ENCODE measurements at places on chromosomes 2 and 18.

GRCh38 chr2:53452957-53453748 lies 314.5 kb upstream of the CHAC2 start:
- no peak for DNase-seq

DNA sequence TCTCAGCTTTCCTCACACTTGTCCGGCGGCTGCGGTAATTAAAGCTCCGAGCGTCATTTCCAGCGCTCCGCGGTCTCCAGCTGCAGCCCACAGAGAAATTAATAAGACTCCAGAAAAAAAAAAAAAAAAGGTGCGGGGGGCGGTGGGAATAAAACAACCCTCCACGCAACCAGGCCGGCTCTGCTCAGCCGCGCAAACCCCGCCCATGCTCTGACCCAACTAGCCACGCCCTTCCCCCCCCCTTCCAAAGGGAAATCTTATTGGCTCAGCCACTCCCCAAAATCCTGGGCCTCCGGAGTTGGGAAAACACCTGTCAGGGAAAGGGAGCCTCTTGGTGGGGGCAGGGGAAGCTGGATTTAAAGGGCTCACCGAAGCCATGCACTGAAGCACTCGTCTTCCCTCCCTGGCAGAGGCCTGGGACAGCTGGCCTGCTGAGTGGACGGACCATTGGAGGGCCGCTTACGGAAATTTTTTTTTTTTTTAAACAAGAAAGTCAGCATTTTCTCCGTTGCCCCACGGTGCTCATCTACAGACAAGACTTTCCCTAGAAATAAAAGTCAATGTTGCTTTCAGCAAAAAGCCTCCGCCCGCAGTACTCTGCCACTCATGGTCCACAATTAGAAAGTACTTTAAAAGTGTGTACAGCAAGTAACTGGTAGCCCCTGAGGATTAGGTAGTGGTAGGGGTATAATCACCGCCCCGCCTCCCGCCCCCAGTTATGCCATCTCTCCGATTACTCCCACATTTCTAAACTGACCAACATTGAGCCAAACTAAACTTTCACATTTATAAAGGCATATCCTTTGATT lies 674 bp upstream of the ERBB4 start:
- DNase-seq = no peak

- DNase-seq = peak; percentile 54
Measured at GRCh38 chr2:36634981-36635597, 37.1 kb upstream of the FEZ2 start.

DNA sequence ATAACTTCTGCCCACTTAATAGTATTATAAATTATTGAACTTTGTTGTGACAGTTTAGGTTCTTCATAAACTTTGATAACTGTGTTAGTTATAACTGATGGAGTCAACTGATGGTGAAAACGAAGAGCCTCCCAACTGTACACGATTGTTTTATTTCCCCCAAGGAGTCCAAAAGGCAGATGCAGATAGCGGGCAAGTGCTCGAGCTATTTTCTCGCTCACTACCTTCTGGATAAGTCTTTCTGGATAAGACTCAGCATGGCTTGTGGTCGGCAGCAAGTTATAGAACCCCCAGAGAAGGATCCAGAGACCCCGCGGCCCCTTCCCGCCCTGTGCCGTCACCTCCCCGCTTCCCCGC lies 517 bp downstream of the GCFC2 start:
- no peak for DNase-seq

DNA sequence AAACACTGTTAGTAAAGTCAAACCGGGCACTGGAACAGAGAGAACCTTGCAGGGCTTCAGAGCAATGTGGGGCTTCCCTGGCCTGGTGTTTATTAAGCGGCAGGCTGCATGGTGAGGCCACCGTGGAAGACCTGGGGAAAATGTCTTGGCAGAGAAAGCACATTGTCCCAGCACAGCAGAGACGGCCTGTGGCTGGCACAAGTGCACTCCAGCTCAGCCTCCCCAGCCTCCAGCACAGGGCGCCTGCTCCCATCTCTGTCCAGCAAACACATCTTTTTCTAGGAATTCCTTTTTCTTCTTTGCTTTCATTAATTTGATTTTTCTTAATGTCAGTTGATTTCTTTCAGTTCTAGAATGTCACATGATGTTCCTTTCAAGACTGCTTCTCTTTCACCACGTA lies 138.2 kb upstream of the NFATC1 start:
- DNase-seq = no peak

- no peak for DNase-seq
Measured at GRCh38 chr2:113238871-113239839, 39.6 kb downstream of the PAX8 start.

- DNase-seq = no peak
Measured at GRCh38 chr2:109439986-109440385, 173.8 kb downstream of the SEPTIN10 start.

DNA sequence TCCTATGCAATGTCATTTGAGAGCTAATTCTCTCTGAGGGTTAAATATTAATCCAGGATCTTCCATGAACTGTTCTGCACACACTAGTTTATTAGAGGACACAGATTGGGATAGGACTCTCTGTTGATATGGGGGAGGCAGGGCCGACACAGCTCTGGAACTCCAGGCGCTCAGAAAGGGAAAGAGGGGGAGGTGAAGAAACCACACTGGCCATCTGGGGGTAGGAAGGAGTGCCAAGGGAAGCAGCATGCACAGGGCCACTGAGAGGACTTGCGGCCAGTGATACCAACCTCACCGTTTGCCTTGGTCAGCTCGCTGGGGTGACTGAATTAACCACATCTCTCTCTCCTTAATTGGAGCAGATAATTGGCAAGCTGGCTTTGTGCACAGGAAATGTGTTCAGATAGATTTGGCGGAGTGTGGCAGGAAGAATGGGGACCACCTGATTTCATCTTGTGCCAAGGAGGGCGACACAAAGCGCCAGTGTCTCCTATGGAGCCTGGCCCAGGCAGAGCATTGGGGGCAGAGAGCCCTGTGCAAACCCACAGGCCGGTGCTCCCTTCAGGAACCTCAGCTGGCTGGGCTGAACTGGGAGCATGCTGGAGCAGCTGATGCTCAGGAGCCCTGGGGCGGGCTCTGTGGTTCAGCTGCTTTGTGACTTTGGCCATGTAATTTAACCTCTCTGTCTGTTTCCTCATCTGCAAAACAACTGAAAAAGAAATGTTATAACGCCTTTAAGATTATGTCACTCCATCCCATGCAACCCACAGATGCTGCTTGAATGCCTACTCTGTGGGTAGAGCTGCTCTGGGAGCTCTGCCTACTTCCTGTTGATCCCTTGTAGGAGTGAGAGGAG lies 114.7 kb upstream of the STON1 start:
- peak; percentile 76 for DNase-seq

GRCh38 chr2:58120626-58121229 lies 74.1 kb downstream of the VRK2 start:
- DNase-seq = no peak

GRCh38 chr2:141199711-141200110 lies 931.1 kb downstream of the LRP1B start:
- no peak for DNase-seq

GRCh38 chr18:48402953-48403352 lies 6.2 kb downstream of the ZBTB7C start:
- peak; percentile 9 for DNase-seq

GRCh38 chr2:62320657-62321357 lies 124.9 kb downstream of the B3GNT2 start:
- no peak for DNase-seq

- DNase-seq = peak; percentile 73
Measured at GRCh38 chr2:37457401-37457901, 113.0 kb downstream of the QPCT start.

GRCh38 chr2:9556121-9556743 lies 602 bp upstream of the ADAM17 start:
- DNase-seq = no peak

- DNase-seq = no peak
Measured at GRCh38 chr2:178295906-178296305, 101.6 kb downstream of the OSBPL6 start.

DNA sequence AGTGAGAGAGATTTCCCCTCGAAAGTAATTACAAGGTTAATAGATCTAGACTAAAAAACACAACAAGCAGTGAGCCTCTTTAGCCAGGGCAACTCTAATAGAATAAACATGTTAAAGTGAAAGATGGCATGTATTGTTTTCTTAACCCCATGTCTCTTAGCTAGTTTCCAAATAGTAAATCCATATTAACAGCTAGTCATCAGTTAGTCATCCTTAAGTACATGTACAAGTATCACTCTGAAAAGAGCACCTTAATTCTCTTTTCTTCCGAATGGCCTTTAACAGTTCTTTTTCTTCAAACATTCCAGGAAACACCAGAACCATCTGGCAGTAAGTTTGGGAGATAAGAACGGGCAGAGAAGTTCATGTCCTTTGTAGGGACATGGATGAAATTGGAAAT lies 1480.0 kb downstream of the LRP1B start:
- no peak for DNase-seq

- DNase-seq = no peak
Measured at GRCh38 chr2:3265981-3266924, 111.4 kb downstream of the EIPR1 start.

- DNase-seq = no peak
Measured at GRCh38 chr2:139214801-139215200, 434.6 kb upstream of the NXPH2 start.

GRCh38 chr2:47086571-47086970 lies 68.5 kb downstream of the STPG4 start:
- DNase-seq = no peak

DNA sequence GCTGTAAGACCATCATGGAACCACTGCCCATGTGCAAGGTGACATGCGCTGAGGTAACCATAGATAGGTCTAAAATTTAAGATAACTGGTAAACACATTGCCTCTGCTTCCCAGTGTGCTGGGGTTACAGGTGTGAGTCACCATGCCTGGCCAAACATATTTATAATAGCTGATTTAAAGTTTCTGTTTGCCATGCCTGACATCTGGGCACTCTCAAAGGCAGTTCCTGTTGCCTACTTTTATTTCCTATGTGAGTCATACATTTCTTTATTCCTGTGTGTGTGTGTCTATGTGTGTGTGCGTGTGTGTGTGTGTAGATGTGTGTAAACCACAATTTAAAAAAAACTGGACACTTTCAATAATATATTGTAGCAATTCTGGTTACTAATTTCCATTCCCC lies 415.2 kb upstream of the NETO1 start:
- DNase-seq = peak; percentile 34
